ENCODE measurements at places on chromosomes 1 and 21. TPM values are rescaled to one million over a fixed set of nuclear protein-coding genes. Genes with fewer than 3 reads are reported as not detected.

Gene KCNQ4
- total RNA-seq, result 2.1 TPM

Gene TRIM67
- not detected for total RNA-seq

Gene DIRAS3
- 7.5 TPM for total RNA-seq

DNA sequence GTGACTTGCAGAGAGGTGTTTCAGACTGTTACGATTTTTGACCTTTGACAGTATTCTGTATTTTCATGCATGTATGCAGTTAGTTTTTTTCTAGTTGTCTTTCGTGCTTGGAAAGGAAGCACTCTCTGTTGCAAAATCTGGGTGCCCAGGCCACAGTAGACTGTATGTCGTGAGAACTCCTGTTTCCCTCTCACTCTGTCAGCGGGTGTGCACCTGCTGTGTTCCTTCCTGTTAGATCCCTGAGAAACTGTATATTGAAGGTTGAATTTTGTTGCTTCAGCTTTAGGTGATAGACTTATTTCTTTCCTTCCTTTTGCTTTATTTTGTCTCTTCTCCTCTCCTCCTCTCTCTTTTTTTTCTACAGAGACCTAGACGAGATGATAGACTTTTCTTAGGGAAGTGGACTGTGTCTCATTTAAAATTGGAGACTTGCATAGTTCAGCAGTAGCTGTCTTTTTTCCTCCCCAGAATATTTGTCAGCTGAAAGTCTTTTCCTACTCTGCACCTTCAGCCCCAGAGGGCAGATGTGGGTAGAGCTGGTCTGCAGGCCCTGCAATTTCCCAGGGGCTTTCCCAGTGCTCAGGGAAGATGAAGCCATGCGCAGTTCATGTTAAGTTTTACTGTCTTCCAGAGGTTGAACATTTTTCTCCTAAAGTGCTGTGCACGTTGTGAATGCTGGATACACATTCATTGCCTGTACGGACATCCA is 1.4 kb downstream of the TRAPPC10 start:
- no peak for DNase-seq

- DNase-seq, result no peak
Measured at GRCh38 chr1:118988186-118989005, at the start of gene TBX15. TBX15 (minus strand) TSS chr1:118988343; CDS start chr1:118987795, 548 bp downstream.

DNA sequence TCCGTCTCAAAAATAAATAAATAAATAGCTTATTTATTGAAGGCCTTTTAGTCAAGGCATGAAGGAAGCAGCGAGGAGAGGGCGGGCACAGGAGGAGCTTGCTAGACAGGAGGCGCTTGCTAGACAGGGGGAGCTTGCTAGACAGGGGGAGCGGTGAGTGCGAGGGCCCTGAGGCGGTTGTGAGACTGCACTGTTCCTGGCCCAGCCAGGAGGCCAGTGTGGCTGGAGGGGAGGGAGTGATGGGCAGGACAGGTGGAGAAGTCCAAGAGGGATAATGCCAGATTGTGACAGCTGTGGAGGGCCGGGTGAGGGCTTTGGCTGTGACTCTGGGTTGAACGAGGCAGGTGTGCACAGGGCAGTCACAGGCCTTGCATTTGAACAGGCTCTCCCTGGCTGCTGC is 18.2 kb downstream of the KIF17 start:
- DNase-seq, result no peak

- no peak for DNase-seq
Measured at GRCh38 chr1:24920533-24920925, 9.5 kb downstream of the RUNX3 start.

DNA sequence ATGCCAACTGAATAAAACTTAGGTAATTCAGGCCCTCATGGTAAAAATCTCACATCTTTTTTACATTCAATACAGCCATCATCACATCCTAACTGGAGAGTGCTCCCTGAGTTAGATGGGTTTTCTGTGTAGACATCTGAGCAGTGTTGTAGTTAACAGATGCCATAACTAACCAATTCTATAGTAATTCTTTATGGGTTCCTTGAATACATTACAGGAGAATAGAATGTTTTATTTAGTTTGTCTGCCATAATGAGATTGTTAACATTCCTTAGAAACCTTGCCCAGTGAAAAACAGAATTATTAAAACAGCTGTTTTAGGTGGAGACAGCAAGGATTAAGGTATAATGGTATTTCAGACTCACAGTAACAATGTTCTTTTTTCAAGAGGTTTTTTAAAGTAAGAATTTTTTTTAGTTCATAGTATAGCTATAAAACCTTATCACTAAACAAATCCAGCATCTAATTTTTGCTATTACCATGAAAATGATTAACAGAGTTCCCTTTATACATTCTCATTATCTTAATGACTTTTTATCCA is 95.3 kb downstream of the ATP5PO start:
- no peak for DNase-seq

- DNase-seq, result no peak
Measured at GRCh38 chr1:33392639-33393038, 38.3 kb downstream of the PHC2 start.

DNA sequence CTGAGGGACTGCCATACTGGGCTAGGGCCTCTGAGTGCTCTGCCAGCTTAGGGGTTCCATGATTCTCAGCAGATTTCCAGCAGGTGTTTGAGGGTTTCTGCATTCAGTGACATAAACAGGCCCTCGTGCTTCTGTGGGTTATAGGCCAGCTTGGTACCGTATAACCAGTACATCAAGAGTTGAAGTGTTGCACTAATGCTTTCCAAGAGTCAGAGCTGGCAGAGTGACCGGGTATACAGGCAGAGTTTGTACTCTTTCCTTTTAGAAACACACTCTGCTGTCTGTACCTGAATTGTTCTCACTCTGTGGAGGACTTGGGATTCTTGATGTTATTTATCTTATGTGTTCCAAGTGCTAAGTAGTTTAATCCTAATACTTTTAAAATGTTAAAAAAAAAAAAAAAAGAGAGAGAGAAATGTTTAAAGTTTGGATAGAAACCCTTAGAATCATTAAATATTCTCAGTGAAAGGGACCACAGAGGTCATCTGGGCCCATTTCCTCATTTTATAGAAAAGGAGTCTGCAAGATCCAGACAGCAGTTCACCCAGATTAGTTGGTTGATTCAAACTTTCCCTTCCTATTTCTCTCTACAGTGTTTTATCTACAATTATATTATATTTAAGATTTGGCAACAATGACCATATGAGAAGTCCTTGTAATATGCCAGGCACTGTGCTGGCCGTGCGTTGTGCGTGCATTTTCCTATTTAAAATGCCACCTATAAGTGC is 325.8 kb downstream of the KIF26B start:
- DNase-seq, result no peak

DNA sequence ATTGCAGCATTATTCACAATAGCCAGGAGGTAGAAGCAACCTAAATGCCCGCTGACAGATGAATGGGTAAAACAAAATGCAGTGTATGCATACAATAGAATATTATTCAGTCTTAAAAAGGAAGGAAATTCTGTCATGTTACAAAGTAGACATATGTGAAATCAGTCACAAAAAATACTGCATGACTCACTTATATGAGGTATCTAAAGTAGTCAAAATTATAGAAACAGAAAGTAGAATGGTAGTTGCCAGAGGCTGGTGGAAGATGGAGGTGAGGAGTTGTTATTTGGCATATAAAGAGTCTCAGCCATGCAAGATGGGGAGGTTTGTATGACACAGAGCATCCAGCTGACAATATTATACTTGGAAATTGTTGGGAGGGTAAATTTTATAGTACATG is 43.0 kb upstream of the EGLN1 start:
- no peak for DNase-seq

DNA sequence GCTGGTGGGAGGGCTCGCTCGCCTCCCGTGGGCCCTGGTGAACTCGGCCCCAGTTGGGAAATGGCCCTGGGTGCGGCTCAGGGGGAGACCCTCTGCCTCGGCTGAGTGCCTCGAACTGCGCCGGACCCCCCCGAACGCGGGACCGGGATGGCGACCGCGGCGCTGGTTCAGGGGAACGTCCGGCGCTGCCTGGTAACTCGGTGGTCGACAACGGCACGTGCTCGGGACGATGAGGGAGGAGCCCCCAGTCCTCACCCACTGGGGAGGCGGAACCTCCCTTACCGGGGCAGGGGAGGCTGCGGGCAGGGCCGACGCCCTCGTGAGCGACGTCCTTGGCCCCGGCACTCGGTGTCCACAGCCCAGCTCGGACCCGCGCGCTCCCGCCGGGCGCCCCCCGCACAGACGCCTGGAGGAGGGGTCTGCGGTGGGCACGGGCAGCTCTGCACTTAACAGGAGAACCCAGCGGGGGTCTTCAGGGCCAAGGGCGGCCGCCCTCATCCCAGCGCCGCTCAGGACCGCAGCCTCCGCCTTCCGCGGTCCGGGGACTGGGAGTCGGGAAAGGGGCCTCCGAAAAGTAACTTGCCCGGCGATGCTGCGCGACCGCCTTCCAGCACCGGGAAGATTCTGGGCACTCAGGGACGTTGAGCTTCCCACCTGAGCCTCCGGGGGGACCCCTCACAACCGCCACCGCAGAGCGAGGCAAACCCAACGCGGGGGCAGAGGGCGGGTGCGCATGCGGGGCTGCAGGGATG is 1.7 kb downstream of the HES4 start:
- DNase-seq, result no peak

DNA sequence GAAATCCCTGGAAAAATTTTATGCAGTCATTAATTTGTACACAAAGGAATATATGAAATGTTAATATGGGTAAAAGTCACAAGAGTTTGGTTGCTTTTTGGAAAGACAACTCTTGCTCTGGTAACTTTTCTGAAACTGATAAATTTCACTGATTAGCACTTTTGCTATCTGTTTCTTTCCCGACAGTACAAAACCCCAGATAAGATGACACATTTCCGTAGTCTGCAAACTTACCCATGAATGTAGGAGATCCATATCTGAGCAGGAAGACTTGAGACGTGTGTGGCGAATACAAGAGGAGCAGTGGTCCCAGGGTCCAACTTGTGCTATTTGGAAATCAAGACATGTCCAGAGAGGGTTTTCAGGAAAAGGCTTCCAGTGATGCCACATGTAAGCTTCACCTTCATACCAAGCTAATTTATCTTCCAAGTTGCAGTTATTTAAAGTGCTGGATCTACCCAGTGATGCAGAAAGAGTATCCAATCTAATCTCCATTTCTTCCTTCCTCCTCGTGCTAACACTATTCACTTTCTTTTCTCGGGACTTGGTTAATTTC is 35.9 kb upstream of the SAMSN1 start:
- no peak for DNase-seq

- DNase-seq, result no peak
Measured at GRCh38 chr1:48127735-48128685, 94.5 kb upstream of the SLC5A9 start.

GRCh38 chr1:201376464-201377374 is 761 bp downstream of the TNNT2 start:
- no peak for DNase-seq

DNA sequence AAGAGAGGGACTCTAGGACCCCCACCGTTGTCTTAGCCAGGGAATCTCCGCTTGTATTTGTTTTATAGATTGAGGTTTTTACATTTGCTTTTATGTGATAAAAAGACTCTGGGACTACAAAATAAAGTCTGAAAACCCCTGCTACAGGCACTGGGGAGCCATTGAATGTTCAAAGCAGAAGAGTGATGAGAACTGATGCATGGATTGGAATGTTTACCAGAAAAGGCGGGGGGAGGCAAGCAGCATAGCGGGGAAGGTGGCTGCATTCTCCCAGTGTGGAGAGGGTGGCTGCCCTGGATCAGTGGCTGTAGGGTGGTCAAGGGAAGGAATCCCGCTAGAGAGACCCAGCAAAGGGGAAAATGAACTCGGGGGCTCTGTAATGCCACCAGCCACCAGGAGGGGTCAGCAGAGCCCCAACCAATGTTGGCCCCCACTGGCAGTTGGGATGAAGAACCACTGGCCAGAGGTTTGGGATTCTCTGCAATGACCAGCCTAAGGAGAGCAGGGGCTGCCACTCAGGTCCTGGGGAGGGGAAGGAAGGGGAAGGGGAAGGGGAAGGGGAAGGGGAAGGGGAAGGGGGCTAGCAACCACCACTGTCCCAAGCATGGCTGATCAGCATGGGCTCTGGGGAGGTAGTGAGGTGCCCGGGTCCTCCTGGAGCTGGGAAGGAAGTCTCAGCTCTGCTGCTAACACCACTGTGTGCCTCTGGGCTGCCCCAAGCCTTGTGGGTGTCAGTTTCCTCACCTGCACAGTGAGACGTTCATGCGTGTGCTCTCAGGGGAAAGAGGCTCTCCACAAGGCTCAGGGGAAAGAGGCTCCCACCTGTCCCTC is 19.2 kb upstream of the PEF1 start:
- no peak for DNase-seq

All from tibial nerve (tissue), 4 donors.